ENCODE measurements at places on chromosomes 4 and X.
A peak's percentile ranks its signal among the peaks of the same experiment; 100 is the strongest.

GRCh38 chr4:123159479-123159878, 237.1 kb upstream of the NUDT6 start:
- DNase-seq = no peak

DNA sequence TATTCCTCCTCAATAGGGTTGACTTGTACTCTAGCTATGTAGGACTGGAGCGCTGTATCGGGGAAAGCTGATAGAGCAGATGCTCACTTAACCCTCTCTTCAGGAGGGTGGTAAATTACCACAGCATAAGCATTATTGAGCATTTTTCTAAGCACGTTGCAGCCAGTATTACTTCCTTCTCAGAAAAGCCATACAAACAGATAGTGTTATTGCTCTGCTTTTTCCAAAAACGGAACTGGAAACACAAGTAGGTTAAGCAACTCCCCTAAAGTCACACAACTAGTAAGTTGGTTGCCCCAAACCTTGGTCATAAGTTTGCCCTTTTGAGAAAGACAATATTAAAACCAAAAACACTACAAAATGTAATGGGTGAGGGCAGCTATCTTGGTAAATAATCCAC, 73.9 kb downstream of the REELD1 start:
- no peak for DNase-seq

DNA sequence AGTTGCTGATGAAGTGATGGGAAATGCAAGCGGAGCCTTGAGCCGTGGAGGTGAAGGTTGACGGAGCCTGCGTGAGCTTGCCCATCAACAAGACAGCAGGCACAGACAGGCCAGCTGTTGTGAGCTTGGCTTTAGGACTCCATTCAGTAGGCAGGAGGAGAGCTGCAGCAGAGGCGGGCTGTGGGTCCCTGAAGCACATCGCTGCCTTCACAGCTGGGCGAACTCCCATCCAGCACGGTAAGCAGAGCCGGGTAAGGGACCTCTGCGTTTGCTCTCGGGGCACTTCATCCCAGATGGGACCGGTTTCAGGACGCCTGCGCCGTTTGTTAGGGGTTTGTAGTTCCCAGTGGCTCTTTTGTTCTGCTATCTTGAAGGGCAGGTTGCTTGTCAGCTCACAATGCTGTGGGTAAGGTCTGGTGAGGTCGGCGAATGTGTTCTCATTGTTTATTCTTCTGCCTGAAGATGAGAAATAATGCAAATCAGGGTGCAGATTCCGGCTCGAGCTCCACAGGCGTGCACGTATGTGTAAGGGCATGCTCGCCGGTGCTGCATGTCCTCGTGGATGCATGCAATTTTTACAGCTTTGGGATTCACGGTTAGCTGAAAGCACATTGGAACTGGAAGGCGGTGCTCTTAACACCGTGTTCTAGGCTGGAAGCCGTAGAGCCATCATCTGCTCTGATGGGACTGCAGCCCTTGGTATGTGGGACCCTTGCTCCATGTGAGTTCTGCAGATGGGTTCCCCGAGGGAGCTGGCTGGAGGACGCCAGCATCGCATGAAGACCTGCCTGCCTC, 54.6 kb upstream of the CLDN34 start:
- DNase-seq = no peak

- peak; percentile 0 for DNase-seq
These were observed 38.5 kb upstream of the POU3F4 start for GRCh38 chrX:83469551-83469950.

- no peak for DNase-seq
These were observed 50.8 kb upstream of the ELF2 start for GRCh38 chr4:139227729-139228404.

- no peak for DNase-seq
These were observed 54.8 kb downstream of the DHRSX start for GRCh38 chrX:2445662-2446623.

DNA sequence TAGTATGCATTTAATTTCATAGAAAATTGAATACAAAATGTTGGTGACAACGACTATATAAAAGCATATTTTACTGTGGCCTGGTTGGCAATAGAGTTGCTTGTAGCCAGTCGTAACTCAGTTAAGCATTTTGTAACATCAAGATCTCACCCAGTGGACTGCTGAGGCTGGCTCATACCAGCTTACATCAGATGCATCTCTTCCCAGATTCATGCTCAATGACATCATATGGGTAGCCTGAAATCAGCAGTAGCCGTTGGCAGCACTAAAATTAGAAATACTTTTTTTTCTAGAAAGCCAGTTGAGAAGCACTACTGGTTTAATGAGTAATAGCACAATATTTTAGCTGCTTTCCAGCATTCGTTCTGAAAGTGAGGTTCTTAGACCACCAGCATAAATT, 341.2 kb downstream of the TECRL start:
- DNase-seq = no peak

GRCh38 chr4:16524406-16524805, 298.1 kb upstream of the TAPT1 start:
- no peak for DNase-seq

DNA sequence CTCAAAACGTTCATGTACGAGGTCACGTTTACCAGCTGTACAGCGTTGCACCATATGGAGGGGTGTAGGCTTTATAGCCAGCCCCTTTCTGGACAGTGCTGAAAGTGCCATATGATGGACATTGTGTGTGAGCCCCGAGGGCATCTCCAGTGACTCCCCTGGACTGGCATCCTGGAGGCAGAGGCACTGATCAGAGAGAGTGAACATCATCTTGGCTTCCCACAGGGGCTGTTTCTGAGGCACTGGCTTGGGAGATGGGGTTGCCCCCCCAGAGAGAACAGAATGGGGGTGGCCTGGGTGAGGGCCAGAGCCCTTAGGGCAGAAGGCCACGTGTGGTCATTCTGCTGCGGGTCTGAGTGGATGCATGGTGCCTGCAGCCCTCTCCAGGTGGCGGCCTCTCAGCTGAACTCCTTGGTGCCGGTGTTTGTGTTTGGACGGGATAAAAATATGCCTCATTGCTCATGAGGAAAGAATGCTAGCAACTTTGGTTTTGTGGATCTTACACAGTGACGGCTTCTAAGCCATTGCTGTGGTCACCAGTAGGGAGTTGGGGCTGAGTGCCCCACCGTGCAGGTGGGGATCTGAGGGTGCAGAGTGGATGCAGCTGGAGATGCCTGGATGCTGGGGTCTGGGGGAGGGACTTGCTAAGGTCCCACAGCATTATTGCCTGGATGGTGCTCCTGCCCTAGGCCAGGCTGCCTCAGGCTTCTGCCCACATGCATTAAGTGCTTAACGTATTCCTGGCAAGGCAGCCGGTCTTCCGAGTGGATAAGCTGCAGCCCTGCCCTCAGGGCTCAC, 3.4 kb downstream of the WFS1 start:
- DNase-seq = no peak

GRCh38 chr4:14065406-14065805, 437.9 kb upstream of the BOD1L1 start:
- DNase-seq = no peak

DNA sequence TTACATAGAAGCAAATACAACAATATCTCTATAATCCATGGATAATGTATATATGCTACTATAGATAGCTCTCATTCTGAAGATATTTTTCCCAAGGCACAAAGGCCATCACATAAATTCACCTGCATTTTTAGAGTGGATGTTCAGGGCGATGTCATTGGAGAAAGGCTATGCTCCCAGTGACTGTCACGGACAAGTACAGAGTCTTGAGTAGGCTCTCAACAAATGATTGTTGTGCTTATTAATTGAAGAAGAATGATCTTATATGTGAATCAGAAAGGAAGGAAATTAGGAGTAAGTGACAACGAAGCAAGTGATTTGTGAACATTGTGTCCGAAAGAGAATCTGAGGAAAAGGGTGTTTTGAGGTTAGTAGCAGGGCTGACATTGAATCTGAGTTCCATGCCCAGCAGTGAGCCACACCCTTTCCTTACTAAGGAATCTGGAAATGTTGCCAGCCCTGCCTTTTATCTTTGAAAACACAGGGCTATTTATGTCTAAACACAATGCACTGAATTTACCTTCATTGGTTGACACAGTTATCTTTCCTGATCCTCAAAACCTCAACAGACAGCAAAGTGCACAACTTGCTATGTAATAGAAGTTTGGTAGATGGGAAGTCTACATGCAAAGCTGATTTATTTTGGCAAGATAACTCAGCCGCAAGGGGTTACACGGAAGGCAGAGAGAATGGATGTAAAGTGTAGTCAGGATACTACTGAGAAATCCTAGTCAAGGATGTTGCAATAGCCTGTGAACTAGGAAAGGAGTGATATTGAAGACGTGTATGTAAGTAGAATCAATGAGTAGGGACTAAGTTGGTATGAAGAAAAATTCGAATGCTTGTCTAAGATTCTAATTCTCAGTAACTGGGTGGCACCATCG, 50.4 kb downstream of the SORBS2 start:
- no peak for DNase-seq

- no peak for DNase-seq
These were observed 7.2 kb upstream of the PITX2 start for GRCh38 chr4:110629780-110630687.

DNA sequence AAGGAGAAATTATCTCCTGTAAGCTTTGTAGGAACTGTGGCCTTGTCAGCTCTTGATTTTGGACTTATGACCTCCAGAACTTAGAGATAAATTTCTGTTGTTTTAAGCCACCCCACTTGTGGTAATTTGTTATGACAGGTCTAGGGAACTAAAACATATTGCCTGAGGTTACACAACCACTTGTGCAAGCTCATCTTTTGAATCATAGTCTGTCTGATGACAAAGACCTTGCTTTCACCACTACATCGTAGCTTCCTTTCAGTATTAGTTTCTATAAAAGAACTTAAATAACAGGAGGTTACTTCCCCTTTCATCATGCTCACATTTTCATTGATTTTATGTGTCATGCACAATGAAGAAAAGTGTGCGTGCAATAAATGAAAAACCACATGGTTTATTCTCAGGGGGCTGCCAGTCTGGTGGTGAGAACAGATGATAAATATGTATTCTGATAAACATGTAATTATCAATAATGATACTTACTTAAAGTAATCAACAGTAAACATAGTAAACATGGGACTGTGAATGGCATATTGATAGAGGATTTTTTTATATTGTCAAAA, 690.0 kb upstream of the HS3ST1 start:
- DNase-seq = no peak

DNA sequence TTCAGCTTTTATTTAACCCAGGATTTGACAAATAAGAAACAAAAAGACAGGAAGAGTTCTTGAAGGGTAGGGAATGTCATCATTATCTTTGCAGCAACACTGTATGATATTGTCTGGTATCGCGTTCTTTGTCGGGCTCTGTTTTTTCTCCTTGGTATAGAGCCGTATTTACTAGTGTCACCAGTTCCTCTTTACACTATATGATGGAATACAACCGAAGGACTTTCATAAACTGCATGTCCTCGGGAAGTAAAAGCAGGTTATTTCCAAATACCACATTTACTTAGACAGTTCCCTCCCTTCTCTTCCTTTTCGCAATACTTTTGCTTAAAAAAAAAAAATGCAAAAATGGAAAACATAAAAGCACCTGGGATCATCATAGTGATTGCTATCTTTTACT, 96.6 kb upstream of the IL13RA1 start:
- DNase-seq = no peak

- no peak for DNase-seq
These were observed 38.7 kb downstream of the BEX3 start for GRCh38 chrX:103415068-103415467.

DNA sequence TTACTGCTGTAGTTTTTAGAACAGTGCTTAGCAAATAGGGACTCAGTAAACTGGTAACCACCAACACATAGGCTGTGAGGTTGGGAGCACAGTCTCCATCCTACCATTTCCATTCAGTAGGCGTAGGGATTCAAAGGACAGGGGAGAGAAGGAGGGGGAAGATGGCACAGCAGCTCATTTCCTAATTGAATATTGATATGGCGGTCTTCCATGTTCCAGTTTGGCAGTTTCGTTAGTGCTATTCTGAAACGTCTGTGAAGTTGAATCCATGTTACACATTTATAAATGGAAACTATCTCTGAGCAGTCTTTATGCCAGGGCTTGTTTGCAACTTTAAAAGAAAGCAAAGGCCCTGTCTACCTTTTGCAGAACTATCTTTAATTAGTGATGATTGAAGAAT, 105.5 kb downstream of the PARM1 start:
- DNase-seq = no peak

- no peak for DNase-seq
These were observed 20.0 kb downstream of the KLB start for GRCh38 chr4:39426728-39427127.

DNA sequence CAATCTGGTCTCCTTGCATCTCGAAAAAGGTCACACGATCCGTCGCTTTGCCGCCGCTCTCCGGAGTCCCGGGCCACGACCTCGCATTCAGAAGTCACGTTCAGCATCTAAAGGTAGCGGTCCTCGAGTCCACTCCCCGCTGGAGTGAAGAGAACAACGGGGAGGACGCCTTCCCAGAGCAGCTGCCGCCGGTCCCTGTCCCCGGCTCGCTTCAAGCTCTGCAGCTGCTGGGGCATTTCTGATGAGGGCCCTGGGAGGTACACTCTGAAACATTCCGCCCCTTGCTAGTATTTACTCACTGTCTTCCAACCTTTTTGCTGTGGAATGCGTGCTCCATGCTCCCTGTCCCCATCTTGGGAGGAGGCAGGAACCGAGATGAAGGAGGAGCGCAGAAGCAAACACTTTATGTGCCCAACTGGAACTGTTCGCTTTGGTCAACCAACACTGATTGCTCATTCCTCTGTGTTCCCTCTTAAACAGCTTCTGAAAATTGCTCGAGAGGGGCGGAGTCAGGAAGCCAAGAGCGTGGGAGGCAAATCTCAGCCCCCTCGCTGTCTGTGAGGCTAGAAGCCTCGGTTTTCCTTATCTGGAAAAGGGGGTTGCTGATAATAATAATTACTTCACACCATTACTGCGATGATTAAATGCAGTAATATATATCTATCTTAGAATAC, 6.4 kb upstream of the VAMP7 start:
- DNase-seq = no peak

GRCh38 chrX:142089193-142089592, 115.9 kb downstream of the MAGEC2 start:
- DNase-seq = no peak

DNA sequence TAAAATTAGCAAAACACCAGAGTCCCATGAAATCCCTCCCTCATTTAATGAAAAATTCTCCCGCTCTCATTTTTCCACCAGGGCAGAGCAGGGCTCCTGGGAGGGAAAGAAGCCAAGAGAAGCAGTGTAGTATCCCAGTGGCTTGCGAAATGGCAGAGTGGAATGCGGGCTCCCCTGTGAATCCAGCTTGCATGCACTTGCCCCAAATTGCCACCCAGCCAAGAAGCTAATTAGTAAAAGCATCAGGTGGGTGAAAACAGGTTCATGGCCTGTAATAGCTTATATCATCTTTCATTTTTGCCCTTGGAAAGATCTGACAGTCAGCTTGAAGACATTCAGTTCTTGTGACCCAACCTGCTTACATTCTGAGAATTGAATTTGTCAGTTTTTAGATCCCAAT, 10.1 kb downstream of the AMOT start:
- DNase-seq = no peak
